NCI-H446 treated with DMSO at 0.1 percent for 48 hours (cell line): ENCODE measurements at places on chromosomes 2 and 18.

- no peak for DNase-seq
Observed at GRCh38 chr2:173145454-173145853, 69.8 kb downstream of the MAP3K20 start.

DNA sequence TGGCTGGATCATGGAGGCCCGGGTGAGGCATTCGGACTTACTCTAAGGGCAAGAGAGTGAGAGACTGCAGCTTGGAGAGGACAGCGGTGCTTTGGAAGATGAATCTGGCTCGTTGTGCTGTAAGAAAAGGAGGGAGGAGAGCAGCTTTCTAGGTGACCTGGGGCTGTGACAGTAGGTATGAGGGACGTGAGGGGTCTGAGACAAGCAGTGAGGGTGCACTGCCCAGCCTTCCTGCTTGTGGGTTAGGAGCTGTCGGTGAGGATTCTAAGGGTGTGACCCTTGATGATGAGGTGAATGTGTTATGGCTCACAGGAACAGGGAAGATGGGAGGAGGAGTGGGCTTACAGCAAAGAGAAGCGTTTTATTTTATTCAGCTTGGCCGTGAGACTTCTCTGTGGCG lies 27.1 kb upstream of the RHOB start:
- DNase-seq: no peak

DNA sequence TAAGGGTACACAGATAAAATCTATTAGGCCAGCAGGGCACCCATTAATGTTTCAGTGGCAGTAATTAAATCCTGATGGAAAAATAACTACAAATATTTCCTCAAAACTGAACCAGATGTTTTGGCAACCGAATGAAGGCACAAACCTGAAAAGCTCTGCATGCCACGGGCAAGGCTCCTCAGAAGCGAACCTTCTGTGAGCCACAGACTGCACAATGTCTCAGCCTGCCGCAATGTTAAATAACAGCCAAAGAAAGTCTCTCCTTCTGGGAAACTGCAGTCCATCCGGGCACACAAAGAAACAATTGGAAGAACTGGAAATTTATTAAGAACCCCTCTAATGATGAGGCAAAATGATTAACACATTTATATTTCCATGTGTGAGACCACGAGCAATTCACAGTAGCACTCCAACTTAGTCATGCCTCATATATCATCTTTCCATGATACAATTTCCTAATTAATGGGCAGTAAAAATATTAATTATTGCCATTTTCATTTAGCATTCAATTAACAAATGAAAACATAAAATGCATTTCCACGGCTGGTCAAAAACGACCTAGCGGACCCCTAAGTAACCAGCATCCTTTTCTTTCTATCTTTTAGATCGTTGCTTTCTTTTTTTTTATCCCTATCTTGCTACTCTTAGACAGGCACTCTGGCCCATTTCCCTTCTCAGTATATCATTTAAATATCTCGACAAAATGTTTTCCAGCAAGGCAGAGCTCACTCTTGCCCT lies 237.5 kb downstream of the EPHA4 start:
- peak; percentile 2 for DNase-seq

DNA sequence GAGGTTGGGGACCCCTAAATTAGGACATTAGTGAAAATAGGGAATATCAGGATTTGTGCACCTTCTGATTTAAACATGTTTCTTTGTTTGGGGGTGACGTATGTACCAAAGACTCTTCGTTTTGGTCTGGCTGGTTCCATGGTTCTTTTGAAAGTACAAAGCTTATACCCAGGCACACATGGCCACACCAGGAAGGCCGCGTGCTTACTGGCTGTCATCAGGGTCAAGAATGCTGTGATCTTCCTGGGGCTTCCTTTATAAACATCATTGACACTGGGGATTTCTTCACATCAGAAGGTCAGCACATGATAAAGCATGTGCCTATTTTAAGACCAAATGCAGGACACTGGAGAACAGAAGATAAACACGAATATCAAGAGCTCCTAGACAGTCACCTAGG lies 230.6 kb upstream of the ID2 start:
- no peak for DNase-seq

DNA sequence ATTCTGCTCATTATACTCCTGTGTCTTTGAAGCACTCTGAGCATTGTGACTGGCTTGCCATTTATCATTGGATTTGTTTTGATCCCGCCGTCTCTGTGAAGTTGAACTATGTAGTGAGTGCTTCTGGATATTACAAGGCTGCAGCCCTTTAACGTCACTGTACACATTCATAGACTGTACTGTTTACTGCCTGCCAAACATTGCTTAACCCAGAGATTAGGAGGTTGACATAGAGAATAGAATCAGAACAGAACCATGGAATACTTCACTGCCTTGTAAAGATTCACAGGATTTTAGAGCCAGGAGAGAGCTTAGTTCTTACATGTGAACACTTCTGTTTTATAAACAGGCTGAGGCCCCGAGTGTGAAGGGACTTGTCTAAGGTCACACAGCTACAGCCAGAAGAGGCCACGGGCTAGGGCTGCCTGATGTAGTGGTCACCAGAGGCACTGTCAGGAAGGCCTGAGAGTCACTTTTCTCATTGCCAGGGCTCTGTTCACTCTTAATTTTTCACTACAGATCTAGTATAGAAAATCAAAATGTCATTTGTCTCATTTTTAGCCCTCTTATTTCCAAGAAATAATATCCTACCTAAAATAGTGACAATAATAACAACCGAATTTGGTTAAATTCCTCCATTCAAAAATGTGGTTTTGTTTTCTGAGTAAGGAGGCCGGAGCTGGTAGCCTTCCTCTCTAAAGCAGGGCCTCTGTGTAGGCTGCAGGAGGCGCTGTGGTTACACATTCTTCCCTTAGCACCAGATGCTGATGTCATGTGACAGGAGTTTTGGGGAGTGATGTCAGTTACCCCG lies 87.9 kb downstream of the UGGT1 start:
- no peak for DNase-seq

- DNase-seq: no peak
Observed at GRCh38 chr2:38200598-38200997, 124.6 kb upstream of the CYP1B1 start.

- DNase-seq: no peak
Observed at GRCh38 chr2:94982675-94983074, 42.8 kb upstream of the MAL start.

DNA sequence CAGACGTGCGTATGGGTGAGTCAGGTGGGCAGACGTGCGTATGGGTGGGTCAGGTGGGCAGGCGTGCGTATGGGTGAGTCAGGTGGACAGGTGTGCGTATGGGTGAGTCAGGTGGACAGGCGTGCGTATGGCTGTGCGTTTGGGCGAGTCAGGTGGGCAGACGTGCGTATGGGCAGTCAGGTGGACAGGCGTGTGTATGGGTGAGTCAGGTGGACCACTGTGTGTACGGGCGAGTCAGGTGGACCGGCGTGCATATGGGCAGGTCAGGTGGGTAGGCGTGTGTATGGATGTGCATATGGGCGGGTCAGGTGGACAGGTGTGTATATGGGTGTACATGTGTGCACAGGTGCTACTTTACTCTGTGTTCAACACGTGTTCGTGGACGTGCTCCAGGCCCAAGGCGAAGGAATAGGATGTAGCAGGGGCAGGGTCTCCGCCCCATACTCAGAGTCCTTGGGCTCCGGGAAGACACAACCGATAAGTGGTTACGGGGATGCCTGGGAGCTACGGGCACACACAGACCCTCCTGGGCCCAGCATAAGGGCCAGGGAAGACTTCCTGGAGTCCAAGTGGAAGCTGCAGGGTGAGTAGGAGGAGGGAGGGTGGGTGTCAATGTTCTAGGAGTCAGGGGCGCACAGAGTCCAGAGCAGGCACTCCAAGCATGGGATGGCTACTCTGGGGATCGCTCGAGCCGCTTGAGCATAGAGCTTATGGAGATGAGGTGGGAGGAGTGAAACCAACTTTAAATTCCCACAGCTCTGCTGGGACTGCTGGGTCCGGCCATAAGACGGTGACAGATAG lies 27.1 kb upstream of the KLF11 start:
- no peak for DNase-seq

- no peak for DNase-seq
Observed at GRCh38 chr2:80326214-80326613, 21.7 kb upstream of the LRRTM1 start.

DNA sequence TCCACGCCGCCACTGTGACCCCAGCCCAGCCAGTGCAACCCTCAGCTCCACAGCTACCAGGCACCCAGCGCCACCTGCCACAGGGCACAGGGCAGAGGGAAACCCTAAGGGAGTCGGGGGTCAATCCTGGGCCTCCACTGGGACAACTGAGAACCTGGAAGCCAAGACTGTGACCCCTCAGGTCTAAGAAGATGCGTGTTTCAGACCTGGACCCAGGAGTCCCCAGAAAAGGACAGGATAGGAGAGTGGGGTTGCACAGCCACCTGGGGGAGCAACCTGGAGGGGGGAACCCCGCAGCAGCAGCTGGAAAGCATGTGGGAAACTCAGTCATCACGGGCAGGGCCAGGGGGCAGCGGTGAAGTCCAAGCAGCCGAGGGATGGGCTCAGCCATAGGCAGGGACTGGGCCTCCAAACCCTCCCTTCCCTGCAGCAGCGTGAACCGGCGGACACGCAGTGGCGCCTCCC lies 4.1 kb downstream of the ESPNL start:
- no peak for DNase-seq

GRCh38 chr2:58019229-58019628 lies 27.4 kb upstream of the VRK2 start:
- DNase-seq: no peak

- no peak for DNase-seq
Observed at GRCh38 chr2:158182676-158183295, 81.1 kb downstream of the UPP2 start.

DNA sequence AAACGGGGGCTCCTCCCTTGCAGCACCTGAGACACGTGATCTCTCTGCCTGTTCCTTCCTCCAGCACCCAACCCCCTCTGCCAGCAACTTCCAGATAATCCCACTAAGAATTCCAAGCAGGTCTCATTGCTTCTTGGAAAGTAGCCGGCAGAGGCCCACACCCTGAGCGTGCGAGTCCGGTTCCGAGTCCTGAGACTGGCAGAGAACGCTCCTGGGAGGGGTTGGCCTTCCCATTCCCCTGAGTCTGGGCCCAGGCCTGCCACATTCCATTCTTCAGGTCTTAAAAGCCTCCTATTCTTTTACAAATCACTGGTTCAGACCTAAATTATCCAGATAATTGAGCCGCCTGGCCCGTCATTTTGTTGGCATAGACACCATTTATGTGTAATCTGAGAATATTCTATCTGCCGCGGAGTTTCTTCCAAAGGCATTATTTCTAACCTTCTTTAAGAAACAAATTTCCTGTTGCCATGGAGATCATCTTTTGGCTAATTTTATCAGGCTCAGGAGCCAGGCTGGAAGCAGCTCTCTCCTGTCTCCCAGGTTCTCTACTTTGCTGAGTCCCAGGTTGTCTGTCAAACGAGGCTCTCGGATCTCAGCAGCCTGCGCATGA lies 165.4 kb downstream of the MYCN start:
- no peak for DNase-seq

GRCh38 chr2:109155553-109156451 lies 26.8 kb downstream of the SH3RF3 start:
- DNase-seq: no peak

GRCh38 chr18:22055466-22056238 lies 113.7 kb upstream of the GATA6 start:
- no peak for DNase-seq

GRCh38 chr18:7683753-7684152 lies 116.6 kb downstream of the PTPRM start:
- DNase-seq: no peak

DNA sequence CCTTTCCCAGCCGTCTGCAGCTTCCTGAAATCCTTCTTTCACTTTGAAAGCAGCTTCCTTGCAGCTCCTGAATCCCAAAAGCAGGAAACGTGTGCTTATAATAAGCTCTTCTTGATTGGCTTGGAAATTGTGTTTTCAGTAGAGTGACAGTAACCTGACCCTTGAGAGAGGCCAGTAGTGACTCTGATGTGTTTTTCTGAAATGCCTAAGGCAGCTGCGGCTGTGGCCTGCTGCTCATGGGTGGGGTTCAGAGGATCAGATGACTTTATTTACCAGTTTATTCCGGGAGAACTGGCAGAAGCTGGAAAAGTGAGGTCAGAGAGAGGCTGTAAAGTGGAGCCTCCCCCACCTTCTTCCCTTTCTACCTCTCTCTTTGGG lies 31.9 kb upstream of the RPIA start:
- DNase-seq: no peak

DNA sequence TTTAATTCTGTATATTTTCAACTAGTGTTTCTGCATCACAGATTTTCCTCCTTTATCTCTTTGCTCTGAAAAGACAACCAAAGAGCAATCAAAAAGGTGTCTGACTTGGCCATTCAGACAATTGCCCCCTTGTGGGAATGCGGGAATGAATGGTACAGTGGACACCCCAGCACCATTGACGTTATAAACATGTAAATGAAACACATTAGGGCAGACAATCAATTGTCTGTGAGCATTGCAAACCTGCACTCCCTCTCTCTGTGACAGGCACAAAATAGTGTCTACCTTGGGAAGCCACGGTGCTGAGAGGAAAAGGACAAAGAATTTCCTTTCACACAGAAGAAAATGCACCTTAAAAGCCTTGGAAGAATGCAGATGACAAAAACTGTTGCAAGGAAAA lies 8.0 kb downstream of the ZEB2 start:
- no peak for DNase-seq

DNA sequence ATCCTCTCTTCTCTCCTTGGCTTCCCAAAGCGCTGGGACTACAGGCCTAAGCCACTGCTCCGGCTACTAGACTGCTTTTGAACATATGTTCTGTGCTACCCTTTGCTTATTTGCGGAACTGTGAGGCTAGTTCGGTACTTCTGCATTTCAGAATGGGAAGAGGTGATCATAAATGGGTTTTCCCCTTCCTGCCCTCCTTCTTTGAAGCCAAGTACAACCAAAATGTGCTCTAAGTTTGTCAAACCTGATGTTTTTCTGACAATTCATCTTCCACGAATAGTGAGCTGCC lies 1.7 kb upstream of the ESCO1 start:
- DNase-seq: no peak

DNA sequence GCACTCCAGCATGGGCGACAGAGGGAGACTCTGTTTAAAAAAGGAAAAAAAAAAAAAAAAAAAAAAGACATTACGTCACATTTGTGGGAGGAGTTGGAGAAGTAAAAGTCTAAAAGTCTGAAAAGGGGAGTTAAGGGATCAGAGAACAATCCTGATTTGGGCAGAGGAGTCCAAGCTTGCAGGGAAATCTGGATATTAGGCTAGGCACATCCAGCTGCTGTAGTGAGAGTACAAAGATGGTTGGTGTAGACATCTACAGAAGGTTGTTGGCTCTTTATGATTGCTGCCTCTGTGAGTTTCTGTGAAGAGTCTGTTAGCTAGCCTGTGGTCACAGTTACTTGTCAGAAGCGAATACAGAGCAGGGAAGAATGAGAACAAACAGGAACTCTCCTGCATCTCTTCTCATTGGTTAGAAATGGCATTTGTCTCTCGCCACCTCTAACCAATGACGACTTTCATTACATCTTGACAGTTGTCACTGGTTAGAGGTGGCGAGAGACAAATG lies 3.3 kb upstream of the OSBPL6 start:
- DNase-seq: no peak

DNA sequence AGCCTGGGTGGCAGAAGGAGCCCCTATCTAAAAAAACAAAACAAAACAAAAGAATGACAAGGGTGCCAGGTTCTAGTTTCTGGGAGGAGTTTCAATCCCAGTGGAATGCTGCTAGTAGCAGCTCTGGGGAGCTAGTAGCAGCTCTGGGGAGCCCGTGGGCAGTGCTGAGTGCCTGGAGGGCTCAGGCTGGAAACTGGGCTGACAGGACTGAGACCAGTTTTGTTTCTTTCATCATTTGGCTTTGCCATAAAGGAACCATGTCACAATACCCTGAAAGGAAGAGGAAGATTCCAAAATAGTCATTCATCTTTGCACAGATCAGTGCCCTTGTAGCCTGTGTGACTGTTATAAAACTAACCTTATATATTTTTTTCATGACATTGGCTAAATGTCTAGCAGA lies 10.6 kb downstream of the MFSD6 start:
- DNase-seq: no peak

GRCh38 chr18:37529863-37530262 lies 35.7 kb downstream of the CELF4 start:
- DNase-seq: no peak
